ENCODE measurements at places on chromosomes 6 and 20. TPM values are rescaled to one million over a fixed set of nuclear protein-coding genes. Genes with fewer than 3 reads are reported as not detected.

DNA sequence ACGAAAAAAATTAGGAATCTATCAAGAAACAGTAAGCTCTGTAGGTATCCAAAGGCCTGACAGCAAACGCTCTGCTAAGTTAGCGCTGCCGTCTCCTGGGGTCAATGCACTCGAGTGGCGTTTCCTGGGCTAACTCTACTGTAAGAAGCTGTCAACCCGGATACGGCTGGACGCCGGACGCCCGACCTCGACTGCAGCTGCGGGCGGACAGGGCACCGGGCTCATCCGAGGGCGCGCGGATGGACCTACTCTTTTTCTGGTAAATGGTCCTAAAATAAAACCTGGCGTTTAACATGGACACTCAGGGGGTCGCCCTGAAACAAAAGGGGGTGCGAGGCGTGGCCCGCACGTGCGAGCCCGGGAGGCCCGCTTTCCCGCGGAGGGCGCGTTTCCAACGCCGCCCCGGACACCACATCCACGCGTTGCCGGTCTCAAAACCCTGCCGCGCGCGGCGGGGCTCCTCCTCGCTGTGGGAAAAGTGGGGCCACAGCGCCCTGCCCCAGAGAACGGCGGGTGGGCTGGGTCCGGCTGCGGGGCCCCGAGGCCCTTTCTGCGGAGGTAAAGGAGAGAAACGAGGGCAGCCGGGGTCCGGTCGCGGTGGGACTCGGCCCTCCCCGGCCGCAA lies 537 bp downstream of the TCP1 start:
- peaks cover 29% of the 10 kb centered on the region for H3K36me3 ChIP-seq
- H3K27me3 ChIP-seq: no peaks in the 10 kb centered on the region
- no peak for DNase-seq
- peak overlapping the region; percentile 91 for H3K27ac ChIP-seq
- H3K4me3 ChIP-seq: peak overlapping the region; percentile 93

DNA sequence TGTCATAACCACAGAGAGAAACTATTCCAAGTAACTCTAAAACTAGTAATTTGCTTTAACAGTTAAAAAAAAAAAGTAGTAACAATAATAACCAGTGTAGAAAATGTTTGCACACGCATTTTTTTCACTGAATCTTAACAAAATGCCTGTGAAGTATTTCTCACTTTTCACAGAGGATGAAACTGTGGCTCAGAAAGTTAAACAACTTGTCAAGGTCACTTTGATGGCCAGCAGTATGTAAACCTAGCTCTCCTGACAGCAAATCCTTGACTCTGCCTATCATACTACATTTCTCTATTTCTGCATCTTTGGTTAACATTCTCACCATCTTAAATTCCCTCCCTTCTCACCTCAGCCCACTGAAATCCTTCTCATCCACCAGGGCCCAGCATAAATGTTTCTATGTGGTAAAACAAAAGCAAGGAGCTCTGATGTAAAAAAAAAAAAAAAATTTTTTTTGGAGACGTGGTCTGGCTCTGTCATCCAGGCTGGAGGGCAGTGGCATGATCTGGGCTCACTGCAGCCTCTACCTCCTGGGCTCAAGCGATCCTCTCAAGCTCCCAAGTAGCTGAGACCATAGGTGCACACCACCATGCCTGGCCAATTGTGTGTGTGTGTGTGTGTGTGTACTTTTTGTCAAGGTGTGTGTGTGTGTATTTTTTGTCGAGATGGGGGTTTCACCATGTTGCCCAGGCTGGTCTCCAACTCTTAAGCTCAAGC lies 26.1 kb upstream of the ZC3H12D start:
- no peak for DNase-seq
- H3K27me3 ChIP-seq: no peaks in the 10 kb centered on the region
- H3K27ac ChIP-seq: no peak overlapping the region
- H3K4me3 ChIP-seq: no peak overlapping the region
- no peaks in the 10 kb centered on the region for H3K4me1 ChIP-seq

DNA sequence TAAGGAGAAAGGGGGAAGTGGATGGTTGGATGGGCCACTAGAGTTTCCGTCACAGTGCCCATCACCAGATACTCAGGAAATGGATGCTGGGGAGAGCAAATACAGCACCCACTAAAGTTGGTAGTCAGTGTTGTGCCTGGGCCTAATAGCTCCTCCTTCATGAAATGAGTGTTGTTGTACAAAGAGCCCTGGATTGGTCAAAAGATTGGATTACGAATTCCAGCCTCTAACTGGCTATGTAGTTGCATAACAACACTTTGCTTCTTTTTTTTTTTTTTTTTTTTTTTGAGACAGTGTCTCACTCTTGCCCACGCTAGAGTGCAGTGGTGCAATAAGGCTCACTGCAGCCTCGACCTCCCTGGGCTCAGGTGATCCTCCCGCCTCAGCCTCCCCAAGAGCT lies 27.4 kb downstream of the KCNG1 start:
- peaks cover 4% of the 10 kb centered on the region for H3K4me1 ChIP-seq
- no peak overlapping the region for H3K27ac ChIP-seq
- DNase-seq: no peak
- H3K27me3 ChIP-seq: peaks cover 2% of the 10 kb centered on the region

GRCh38 chr6:20943040-20943627 lies 408.9 kb downstream of the CDKAL1 start:
- DNase-seq: no peak
- H3K36me3 ChIP-seq: no peaks in the 10 kb centered on the region
- no peak overlapping the region for H3K4me3 ChIP-seq
- H3K27ac ChIP-seq: no peak overlapping the region
- no peaks in the 10 kb centered on the region for H3K27me3 ChIP-seq

DNA sequence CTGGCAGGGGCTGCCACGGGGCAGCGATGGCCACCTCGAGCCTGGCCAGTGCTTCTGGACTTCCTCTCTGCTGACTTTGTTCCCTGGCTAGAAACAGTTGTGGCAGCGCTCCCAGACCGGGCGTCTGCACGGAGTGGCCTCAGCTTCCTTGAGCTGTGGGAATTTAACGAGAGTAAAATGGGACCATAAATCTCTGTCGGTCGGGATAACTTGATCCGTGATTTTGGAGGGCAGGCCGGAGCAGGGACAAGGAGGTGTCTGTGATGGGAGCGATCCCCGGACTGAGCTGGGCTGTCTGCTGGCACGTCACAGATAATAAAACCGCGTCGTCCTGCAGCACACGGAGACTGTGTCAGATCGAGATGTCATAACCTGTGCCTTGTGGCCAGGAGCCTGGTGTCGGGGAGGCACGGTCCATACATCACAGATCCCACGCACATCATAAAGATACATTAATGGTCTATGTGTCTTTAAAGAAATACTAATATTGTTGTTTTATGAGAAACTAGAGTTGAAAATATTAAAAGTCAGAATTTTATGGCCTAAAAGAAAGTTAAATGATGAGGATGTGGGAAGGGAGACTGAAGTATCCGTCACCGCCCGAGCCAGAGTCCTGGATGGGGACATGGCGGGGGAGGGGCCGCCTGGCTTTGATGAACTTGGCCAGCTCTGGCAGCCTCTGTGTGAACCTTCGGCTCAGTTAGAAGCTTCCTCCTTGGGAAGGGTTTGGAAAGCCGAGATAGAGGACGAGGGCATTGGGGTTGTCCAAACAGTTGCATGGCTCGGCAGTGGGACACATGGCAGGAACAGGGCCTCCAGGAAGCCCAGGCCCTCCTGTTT lies 6.5 kb upstream of the RBBP8NL start:
- H3K27ac ChIP-seq: no peak overlapping the region
- H3K27me3 ChIP-seq: no peaks in the 10 kb centered on the region
- no peaks in the 10 kb centered on the region for H3K36me3 ChIP-seq
- DNase-seq: no peak
- no peak overlapping the region for H3K4me3 ChIP-seq

- peaks cover 2% of the 10 kb centered on the region for H3K4me1 ChIP-seq
- H3K27me3 ChIP-seq: no peaks in the 10 kb centered on the region
- no peaks in the 10 kb centered on the region for H3K36me3 ChIP-seq
- H3K4me3 ChIP-seq: no peak overlapping the region
- DNase-seq: no peak
- H3K27ac ChIP-seq: no peak overlapping the region
These were observed 174.3 kb downstream of the SCP2D1 start for GRCh38 chr20:18987781-18988360.

PPP1R3D gene
- polyA plus RNA-seq: 1.3 TPM

ZNF165 gene
- polyA plus RNA-seq: 1.2 TPM

HLA-DMA gene
- 18.0 TPM for polyA plus RNA-seq

DNA sequence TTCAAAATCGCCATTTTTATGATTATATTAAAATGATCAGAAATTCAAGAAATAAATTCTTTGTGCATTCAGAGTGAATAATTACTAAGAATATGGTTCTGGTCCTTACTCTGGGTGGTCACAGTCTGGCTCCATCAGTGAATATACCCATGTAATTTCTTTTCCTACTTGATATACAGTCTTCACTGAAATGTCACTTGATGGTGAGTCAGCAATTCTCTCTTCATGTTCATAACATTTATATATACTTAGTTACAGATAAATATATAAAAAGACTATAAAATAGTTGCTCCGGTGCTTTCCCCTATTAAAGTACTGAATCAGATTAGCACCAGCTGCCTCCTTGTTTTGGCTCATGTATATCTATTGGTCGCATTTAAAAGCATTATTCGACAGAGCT lies 56.4 kb upstream of the MTRF1L start:
- DNase-seq: no peak
- H3K36me3 ChIP-seq: no peaks in the 10 kb centered on the region
- no peaks in the 10 kb centered on the region for H3K27me3 ChIP-seq
- no peak overlapping the region for H3K27ac ChIP-seq
- H3K4me1 ChIP-seq: peaks cover 2% of the 10 kb centered on the region
- H3K4me3 ChIP-seq: no peak overlapping the region

GRCh38 chr6:167789358-167789757 lies 37.4 kb upstream of the AFDN start:
- no peak overlapping the region for H3K4me3 ChIP-seq
- H3K27ac ChIP-seq: no peak overlapping the region
- DNase-seq: peak; percentile 36
- no peaks in the 10 kb centered on the region for H3K27me3 ChIP-seq
- H3K36me3 ChIP-seq: no peaks in the 10 kb centered on the region
